ENCODE measurements at places on chromosomes 12 and 14.

DNA sequence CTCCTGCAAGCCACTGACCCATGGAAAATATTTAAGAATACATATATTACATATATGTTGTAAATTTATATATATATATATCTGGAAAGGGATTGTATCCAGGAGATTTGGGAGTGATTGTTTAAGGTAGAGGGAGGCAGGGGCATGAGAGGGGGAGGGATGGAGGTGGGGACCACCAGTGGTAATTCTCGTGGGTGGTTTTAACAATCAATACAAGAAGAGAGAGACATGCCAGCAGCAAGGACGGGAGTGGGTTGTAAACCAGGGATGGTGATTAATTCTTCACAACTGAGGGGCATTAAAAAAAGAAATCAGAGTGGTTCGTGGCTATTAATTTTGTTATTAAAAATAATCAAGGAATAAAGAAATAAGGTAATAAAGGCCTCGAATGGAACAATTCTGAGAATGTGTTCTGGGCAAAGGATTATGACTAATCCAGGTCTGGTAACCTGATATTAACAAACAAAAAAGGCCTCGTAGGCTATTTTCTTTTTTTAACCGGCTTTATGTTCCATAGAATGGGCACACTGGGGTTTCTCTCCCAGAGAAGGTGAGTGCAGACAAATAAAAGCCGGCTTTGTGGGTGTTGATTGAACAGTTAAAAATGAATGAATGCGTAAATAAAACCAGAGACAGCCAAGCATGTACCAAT lies 8.3 kb upstream of the RTL1 start:
- no peak for DNase-seq

GRCh38 chr12:63276537-63277365 lies 125.8 kb upstream of the AVPR1A start:
- no peak for DNase-seq

GRCh38 chr14:81401420-81402122 lies 1.4 kb upstream of the STON2 start:
- DNase-seq: no peak

- no peak for DNase-seq
These were observed 42.8 kb upstream of the VASH1 start for GRCh38 chr14:76718306-76719040.

GRCh38 chr14:102696856-102697495 lies 80.3 kb upstream of the TRAF3 start:
- DNase-seq: no peak

- no peak for DNase-seq
These were observed 11.1 kb downstream of the PLBD2 start for GRCh38 chr12:113369391-113369985.

DNA sequence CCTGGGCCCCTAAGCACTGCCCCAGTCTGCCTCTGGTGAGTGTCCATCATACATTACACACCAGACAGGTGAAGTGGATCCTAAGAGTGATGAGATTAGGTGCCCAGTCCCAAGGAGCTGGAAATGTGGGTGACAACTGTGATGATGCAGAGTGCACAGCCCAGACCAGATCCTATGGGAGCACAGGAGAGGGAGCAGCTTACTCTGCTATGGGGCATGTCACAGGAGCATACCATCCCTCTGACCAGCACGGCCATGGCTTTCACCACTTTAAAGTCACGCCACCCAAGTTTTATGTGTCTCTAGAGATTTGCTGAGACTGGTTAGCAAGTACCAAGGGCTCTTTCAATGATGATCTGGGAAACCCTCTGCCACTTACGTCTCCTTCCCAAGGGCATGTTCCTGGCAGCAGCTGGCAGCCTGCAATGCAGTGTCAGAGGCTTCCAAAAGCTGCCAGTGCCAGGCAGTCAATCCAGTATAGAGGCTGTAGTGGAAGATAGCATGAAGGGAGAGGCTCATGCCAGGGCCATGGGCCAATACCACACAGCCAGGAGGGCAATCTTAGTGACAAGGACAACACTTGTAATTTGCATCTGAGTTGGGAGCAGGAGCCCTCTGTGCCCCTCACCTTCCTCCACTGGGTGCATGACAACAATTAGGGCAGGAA lies 40.2 kb downstream of the STAB2 start:
- no peak for DNase-seq

DNA sequence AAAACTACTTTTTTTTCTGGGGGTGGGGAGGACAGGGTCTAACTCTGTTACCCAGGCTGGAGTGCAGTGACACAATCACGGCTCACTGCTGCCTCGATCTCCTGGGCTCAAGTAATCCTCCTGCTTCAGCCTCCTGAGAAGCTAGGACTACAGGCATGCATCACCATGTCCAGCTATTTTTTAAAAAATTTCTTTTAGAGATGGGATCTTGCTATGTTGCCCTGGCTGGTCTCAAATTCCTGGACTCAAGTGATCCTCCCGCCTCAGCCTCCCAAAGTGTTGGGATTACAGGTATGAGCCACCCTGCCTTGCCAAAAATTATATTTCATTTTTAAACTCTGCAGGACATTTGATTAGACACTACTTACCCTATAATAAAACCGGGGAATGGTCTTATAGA lies 5.5 kb downstream of the PPP2R3C start:
- DNase-seq: no peak

DNA sequence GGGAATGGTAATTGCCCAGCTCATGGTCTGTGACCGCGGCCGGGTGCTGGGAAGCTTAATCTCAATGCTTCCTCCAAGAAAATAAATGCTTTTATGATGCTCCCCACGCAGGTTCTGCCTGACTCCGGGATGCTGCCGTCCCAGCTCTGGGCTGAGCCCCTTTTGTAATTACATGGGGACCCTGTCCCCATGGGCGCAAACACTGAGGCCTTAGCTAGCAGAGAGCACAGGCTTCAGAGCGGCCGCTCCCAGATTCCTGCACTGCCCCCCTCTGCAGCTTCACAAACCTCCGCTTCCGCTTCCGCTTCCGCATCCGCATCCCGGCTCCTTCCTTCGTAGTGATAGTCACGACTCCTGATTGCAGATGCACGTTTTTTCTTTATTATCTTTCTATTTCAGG lies 129.5 kb downstream of the KIF26A start:
- DNase-seq: no peak

GRCh38 chr12:38289396-38289795 lies 27.2 kb upstream of the ALG10B start:
- DNase-seq: no peak

GRCh38 chr12:122855928-122856831 lies 20.9 kb downstream of the HIP1R start:
- DNase-seq: no peak

- DNase-seq: no peak
These were observed 27.4 kb upstream of the CCND2 start for GRCh38 chr12:4246116-4246515.

- DNase-seq: no peak
These were observed 3.4 kb upstream of the TMEM229B start for GRCh38 chr14:67491741-67492507.

- no peak for DNase-seq
These were observed 55.0 kb upstream of the GRIP1 start for GRCh38 chr12:66733839-66734238.

GRCh38 chr14:94501588-94502516 lies 7.4 kb downstream of the SERPINA12 start:
- DNase-seq: no peak

GRCh38 chr12:93167331-93167730 lies 210.4 kb upstream of the NUDT4 start:
- DNase-seq: no peak

DNA sequence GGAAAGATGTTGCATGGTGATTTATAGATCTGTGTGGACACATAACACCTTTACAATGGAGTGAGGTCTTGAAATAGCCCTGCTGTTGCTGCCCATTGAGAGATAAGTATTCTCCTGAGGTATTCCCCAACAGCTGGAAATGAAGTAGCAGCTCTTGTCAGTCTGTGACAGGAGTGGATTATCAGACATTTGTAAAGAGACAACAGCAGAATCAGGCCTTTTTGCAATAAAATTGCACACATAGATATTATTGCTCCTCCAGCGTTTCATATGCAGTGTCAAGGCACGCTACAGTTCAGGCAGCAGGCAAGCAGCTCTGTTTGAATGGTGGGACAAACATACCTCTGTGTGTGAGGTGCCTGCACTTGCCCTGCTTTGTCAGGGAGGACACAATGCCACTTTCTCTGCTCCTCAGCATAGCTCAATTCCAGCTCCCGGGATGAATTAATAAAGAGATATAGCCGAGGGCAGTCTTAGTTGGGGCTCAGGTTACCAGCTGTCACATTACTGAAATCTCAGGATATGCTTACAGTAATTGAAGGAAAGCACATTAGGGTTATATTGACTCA lies 49.4 kb downstream of the BICD1 start:
- no peak for DNase-seq

GRCh38 chr12:41919526-41920261 lies 225.0 kb downstream of the GXYLT1 start:
- DNase-seq: no peak

GRCh38 chr12:96397756-96398423 lies 2.3 kb downstream of the CDK17 start:
- no peak for DNase-seq

GRCh38 chr12:112146123-112146522 lies 20.8 kb downstream of the TRAFD1 start:
- no peak for DNase-seq

DNA sequence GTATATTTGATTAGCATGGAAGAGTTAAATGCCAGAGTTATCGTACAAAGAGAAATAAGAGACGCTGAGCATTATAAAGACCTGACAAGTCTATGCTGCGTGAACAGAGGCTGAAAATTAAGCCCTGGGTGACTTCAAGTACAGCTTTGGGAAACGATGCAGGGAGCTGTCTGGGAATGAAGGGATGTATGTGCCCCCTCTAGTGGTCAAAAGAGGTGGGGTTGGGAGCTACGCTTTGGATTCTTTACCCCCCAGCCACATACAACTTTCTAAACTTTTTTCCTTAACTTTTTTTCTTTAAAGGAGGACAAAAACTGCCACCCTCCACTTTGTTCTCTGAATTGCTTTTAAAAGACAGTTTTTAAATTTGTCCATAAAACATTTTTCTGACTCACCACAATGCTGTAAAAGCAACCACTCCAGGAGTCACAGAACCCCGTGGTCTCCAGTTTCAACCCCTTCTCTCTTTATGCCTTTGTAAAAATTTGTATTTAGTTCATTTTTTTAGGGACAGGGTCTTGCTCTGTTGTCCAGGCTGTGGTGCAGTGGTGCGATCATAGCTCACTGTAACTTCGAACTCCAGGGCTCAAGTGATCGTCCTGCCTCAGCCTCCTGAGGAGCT lies 59.4 kb downstream of the ZNF664 start:
- no peak for DNase-seq

DNA sequence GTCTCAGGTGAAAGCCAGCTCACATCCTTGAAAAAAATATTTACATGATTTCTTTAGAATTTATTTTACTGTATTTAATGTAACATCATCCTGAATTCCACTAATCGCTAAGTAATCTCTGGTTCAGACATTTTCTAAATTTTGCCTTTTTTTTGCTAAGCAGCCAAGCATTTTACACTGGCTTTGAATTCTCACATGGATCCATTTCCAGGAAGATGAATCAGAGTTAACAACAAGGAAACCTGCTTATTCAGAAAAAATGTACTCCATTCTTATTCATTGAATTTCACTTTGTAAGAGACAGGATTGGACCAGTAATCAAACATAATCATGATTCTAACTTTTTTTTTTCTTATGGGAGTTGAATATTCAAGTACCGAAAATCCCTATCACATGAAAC lies 1785.1 kb upstream of the FLRT2 start:
- DNase-seq: no peak

DNA sequence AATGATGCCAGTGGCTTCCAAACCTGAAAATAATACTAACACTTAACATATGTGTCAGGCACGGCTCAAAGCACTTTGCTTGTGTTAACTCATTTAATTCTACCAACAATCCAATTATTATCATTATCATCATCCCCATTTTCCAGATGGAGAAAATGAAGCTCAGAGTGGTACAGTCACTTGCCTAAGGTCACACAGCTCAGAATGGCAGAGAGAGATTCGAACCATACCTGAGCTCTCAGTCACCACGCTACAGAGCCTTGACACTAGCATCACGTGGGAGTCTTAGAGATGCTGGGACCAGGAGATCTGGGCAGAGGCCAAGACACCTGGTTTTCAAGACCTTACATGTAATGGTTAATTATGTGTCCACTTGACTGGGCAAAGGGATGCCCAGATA lies 34.2 kb downstream of the DHX37 start:
- no peak for DNase-seq

- no peak for DNase-seq
These were observed 167.1 kb upstream of the SOX5 start for GRCh38 chr12:24116548-24116947.

GRCh38 chr14:74955229-74956026 lies at the start of gene PGF:
PGF (minus strand) TSS chr14:74955597; CDS start chr14:74955242, 355 bp downstream.
- DNase-seq: no peak

DNA sequence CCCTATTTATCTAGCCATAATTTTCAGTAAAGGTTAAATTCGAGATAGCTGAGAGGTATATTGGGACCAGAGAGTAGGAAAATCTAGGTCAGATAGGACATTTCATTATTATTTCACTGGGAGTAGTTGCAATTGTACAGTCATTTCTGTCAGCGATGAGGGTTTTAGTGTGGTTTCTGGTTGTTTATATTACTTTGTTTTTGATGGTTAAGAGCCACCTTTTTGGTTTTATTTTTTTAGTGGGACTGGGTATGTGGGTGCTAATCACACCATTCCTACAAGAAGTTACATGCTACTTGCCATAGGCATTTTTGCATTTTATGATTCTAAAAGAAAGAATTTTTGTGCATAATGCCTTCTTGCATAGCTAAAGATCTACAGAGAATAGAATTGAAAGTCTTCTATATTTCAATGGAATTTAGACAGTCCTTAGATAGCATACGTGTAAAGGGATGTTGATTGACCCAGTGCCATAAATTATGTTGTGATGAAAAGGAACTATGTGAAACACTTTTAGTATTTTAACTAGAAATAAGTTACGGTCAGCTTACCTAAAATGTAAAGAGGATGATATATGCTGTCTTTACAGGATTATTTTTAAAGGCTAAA lies 85.2 kb downstream of the KTN1 start:
- DNase-seq: no peak

DNA sequence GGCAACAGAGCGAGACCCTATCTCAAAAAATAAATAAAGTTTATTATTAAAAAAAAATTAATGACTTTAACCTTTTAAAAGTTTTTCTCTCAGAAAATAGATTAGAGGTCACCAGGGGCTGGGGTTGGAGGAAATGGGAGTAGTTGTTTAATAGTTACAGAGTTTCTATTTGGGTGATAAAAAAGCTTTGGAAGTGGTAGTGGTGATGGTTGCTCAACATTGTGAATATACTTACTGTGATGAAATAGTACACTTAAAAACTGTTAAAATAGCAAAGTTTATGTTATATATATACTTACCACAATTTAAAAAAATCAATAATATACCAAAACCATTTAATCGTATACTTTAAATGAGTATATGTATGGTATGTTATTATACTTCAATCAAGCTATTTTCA lies 59.6 kb downstream of the ARL6IP4 start:
- no peak for DNase-seq

- no peak for DNase-seq
These were observed 935.5 kb upstream of the FBXO33 start for GRCh38 chr14:40367717-40368116.
